CD4-positive, alpha-beta T cell treated with Interleukin-4 for 1 hour (primary cell): ENCODE measurements at places on chromosomes 16 and 17.

- peak; percentile 90 for DNase-seq
Observed at GRCh38 chr17:38559051-38559879, 46.5 kb downstream of the SRCIN1 start.

DNA sequence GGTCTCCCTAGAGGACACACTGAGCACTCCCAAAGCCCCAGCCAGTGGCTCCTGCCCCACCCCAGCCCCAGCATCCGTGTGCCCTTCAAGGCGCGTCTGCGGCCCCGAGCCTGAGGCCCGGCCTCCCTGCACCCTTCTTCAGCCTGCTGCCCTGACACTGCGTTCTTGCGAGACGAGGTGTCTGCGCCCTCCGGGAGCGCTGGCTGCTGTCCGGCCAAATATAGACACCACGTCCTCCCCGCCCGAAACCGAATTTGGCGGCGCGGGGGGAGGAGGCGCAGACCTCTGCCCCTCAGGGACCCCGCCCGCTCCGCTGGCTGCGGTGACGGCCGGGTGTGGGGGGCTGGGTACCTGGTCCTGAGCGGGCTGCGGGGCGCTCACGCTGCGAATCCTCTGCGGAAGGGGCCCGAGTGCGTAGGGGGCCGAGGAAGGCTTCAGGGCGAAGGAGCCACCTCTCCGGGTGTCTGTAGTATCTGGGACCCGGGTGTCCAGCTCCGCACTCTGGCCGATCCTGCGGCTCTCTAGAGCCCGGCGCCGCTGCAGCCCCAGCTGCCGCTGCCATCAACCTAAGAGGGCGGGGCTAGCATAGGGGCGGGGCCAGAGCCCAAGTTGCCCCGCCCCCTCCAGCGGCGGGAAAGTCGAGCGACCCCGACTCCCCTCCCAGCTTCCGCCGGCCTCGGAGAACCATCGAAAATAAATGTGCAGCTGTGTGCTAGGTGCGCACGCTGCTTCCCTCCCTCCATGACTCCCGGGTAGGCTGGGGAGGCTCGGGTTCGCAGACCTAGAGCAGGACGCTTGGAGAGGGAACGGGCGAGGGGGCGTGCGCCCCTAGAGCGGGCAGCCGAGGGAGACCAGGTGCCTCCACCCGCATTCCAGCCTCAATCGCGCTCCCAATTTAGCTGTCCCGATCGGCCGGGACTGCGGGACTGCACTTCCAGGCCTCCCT, at the start of gene CORO6:
CORO6 (minus strand) TSS at position 576 of the 946 bp plus-strand sequence. CDS start 1,491 bp downstream, outside the sequence.
- DNase-seq, result peak; percentile 63

GRCh38 chr16:52436339-52437276, 110.3 kb downstream of the TOX3 start:
- DNase-seq, result no peak

DNA sequence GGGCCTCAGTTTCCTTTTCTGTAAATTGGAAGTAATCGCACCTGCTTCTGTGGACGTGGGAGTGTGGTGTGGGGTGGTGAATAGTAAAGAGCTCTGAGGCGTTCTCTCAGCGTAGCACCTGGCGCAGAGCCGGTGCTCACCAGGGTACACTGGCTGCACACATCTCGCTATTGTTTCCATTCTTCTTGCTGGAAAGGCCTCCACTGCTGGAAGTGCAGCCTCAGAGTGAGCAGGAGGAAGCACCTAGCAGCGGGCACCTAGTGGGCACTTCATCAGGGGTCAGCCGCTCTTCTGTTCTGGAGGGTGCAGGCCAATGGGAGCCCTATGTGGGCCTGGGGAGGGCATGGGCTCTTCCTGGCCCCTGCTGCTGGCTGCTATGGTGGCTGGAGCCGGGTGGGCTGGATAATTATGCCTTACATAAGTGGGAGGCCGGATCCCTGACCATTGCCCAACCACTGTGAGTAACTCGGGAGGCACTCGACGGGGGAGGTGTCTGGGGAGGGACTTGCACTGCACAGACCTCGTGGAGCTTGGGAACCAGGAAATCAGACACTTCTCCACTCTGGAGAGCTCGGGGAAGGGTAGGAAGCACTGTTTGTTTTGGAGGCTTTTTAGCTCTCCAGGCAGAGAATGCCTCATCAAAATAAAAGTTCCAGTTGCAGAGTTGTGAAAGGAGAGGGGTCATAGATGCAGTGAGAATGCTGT, 1.7 kb downstream of the MAP2K3 start:
- no peak for DNase-seq

DNA sequence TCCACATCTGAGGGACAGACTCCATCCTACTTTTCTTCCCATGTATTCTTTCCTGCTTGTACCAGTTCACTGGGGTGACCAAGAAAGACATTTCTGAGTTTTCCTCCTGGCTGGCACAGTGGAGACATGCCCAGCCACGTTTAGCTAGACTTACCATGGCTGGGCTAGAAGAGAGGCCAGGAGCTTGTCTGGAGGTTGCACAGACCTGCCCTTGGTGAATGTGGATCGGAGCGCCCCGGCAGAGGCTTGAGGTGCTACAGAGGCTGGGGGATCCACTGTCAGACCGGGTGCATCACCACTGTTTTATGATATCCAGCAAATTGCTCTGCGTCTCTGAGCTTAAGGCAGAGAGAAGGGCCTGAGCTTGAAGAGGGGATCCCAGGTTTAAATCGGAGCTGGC, 3.5 kb downstream of the IL4R start:
- peak; percentile 28 for DNase-seq

DNA sequence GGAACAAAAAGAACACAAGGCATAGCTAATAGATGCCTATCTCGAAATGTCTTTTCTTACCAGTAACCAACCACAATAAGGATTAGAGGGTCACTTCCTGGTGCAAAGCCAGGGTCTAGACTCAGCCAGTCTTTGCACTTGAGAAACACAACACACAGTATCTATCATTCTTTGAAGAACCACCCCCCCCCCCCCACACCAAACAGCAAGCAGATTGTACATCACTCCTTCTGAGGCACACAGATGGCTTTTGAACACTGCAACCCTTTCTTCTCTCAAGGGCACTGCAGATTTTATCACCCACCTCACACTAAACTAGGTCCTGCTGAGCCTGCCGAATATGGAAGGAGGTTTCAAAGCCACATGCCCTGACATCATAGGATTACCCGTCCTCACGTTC, 145.6 kb downstream of the AATF start:
- DNase-seq, result no peak

- DNase-seq, result no peak
Observed at GRCh38 chr16:72474501-72475123, 302.7 kb upstream of the PMFBP1 start.

- DNase-seq, result no peak
Observed at GRCh38 chr16:23930791-23931190, 95.0 kb downstream of the PRKCB start.

DNA sequence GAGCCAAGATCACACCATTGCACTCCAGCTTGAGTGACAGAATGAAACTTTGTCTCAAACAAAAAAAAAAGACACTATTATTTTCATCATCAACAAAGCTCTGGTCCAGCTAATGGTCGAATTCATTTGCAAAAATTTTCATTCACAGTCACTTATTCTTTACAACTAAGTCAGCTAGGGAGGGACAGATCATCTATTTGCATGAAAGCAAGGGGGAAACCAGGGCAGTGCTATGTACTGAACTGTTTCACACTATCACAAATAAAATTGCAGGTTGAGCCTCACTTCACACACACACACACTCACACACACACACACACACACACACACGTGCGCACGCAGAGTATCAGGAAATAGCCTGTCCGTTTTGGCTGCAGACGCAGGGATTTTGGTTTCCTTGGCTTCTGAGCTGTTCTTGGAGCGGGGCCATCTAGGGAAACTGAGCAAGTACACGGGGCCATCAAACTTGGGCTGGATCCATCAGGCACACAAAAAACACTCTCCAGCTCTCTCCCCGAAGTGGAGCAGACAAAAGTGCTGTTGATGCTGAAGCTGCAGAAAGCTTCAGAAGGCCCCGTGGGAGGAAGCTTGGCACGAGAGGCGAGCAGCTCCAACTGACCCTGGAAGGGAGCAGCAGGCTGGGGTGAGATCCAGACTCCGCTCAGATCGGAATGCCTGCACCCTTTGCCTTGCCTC, 44.3 kb upstream of the HELZ start:
- DNase-seq, result no peak

DNA sequence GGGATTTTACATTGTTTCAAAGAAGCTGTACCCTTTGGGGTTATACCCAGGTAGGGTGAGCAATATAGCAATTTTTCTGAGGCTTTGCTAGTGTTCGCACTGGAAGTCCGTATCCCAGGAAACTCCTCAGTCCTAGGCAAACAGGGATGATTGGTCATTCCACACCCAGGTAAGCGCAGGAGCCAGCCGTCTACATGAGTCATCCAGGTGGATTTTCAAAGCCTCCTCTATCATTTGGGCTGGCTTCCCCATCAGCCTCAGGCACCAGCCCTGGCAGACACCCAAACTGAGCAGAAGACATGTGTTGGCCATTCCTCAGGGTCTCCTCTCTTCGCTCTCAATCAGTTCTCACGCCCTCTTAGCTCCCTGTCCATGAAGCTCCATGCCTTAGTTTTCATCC, 135.6 kb downstream of the AIPL1 start:
- DNase-seq, result no peak

DNA sequence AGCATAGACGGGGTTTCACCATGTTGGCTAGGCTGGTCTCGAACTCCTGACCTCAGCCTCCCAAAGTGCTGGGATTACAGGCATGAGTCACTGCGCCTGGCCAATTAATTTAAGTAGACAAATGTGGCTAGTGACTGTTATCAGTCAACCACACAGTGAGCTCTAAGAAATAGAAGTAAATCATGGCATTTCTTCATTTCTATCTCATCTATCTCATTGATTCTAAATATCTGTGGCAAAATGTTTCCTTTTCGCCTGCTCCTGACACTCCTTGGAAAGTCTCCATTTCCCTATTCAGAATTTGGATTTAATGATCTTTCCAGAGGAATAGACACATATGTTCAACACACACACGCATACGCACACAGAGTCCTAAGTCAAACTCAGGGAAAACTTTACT, 81.3 kb downstream of the HIC1 start:
- no peak for DNase-seq

GRCh38 chr17:60039847-60040442, 38.8 kb downstream of the HEATR6 start:
- DNase-seq, result no peak

DNA sequence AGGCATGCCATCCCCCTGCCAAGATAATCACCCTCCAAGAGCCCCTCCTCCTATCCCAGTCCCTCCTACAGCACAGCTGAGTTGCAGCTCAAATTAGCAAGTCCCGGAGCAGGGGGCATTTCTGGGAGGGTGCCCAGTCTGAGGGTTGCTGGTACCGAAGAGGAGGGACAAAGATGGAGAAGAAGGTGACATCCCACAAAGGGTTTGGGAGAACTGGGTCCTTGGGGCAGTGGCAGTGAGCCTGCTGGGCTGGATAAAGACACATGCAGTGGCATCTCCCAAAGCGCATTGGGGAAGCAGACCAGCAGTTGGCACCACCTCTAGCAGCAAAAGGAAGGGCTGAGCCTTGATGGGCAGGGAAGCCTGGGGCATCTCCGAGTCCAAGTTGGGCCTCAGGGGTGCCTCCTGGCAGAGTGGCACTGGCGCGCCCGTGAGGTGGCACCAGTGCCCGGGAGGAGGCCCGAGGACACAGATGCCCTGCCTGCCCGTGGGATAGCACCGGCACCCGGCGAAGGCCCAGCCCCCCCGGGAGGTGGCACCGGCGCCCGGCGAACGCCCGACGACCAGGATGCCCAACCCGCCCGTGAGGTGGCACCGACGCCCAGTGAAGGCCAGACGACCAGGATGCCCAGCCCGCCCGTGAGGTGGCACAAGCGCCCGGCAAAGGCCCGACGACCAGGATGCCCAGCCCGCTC, 622 bp downstream of the TOM1L2 start:
- peak; percentile 21 for DNase-seq

DNA sequence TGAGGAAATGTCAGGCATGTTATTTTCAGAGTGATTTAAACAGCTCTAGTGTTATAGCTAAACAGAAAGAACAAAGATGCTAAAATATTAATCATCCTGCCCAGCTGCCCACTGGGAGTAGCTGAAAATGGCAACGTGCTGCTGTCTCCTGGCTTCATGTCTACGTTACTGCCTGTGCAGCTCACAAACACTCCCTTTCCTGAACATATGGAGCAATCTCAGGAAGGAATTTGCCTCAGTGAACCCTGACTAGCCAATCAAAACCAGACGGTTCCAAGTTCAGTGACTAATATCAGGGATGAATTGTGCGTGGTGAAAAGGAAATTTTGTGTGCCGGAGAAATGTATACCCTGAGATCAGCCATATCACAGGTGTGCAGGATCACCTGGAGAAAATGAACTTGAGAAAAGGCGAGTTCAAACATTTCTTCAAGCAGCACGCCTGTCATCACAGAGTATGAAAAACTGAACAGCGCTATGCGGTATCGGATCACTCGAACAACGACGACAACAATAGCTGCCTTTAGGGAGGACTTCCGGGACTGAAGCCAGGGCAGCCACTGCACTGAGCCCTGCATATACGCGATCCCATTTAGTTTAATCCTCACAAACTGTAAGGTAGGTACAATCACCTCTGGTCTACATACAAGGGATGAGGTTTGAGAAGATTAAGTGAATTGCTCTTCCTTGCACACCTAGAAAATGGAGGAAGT, 110.3 kb downstream of the STX8 start:
- no peak for DNase-seq

GRCh38 chr17:22512506-22512905, 820.2 kb downstream of the KCNJ18 start:
- no peak for DNase-seq

GRCh38 chr16:54422159-54422558, 135.6 kb upstream of the IRX3 start:
- DNase-seq, result no peak

GRCh38 chr17:63993368-63993985, 4.7 kb upstream of the PRR29 start:
- peak; percentile 65 for DNase-seq

DNA sequence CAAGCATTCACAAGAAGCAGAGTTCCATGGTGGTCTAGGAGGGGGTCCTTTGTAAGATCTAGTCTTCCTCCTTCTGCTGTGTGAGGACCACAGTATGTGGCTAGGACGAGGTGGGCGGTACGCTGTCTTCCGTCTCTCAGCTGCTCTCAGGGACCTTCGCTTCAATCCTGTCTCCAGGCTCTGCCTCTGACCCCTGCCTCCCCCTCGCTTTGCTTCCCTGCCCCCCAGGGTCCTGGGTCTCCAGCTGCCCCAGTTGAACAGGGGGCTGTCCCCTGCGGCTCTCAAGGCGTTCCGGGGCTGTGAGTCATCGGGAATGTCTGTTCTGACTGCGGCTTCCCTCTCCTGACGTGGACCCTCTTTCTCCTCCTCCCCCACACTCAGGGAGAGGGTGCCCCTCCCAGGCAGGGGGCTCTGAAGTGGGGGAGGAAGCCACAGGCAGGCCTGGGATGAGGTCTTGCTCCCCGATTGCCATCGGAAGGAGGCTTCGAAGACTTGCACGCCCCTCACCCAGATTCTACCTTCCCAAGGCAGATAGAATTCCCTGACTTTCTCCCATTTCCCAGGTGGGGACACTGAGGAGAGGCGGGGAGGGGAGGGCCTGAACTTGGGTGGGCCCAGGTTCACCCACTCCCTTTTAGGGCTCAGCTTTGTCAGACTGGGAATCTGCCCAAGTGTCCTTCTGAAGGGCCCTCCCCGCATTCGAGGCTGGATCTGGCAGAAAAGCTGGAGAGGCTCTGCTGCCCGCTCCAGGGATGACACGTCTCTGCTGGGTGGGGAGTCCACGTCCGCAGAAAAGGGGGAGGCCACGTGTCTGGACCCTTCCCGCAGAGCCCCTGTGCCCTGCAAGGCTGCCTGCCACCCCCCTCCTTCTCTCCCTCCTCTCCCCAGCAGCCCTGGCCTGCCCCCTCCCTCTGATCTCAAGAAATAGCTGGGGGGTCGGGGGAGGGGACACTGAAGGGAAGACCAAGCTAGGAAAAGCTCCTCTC, 9.1 kb upstream of the COL1A1 start:
- no peak for DNase-seq

- DNase-seq, result no peak
Observed at GRCh38 chr16:83197450-83197849, 570.7 kb downstream of the CDH13 start.

GRCh38 chr17:18966831-18967624, 15.1 kb downstream of the SLC5A10 start:
- DNase-seq, result no peak
